ENCODE measurements at places on chromosomes 16 and 17. TPM values are rescaled to one million over a fixed set of nuclear protein-coding genes. Genes with fewer than 3 reads are reported as not detected.

The MIEN1 gene
- 12.6 TPM for total RNA-seq

The MEIOC gene
- 0.41 TPM for total RNA-seq

The BCL6B gene
- total RNA-seq = 2.0 TPM

The CDYL2 gene
- total RNA-seq = 9.4 TPM

The TBC1D3K gene
- not detected for total RNA-seq

The NPIPB13 gene
- total RNA-seq = 1.2 TPM

The RASD1 gene
- total RNA-seq = 11.0 TPM

The GCGR gene
- total RNA-seq = not detected

The COX4I1 gene
- total RNA-seq = 228 TPM
